ENCODE measurements at places on chromosomes 2 and 18. TPM values are rescaled to one million over a fixed set of nuclear protein-coding genes. Genes with fewer than 3 reads are reported as not detected.

- DNase-seq: no peak
These were observed 3.0 kb upstream of the CHMP3 start for GRCh38 chr2:86566158-86566820.

DNA sequence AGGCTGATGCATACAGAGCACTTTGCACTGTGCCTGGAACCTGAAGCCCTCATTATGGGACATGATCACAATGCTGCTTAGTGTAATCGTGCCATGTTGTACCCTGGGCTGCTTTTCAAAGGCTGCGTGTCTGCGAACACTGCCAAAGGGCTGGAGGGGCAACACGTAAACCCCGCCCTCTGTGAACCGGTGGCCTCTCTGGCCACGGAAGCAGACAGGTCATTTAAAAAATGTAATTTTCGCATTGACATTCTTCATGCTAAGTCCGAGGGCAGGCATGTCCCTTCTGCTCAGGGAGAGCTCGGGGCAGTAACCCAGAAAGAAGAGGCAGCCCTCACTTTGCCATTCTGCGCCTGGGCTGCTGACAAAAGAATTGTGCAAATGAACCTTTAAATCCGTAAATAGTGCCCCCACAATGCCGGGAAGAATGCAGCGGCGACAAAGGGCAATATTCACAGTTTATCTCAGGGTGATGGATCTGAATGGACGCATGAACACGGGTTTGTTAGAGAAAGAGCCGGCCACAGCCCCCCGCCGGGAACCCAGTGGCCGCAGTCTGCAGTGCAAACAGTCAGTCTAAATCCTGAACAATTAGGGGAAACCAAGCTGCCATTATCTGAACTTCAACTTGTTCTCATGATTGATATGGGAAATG, 226.1 kb downstream of the MYCN start:
- DNase-seq: no peak

Gene SFTPB
- total RNA-seq: 0.25 TPM

DNA sequence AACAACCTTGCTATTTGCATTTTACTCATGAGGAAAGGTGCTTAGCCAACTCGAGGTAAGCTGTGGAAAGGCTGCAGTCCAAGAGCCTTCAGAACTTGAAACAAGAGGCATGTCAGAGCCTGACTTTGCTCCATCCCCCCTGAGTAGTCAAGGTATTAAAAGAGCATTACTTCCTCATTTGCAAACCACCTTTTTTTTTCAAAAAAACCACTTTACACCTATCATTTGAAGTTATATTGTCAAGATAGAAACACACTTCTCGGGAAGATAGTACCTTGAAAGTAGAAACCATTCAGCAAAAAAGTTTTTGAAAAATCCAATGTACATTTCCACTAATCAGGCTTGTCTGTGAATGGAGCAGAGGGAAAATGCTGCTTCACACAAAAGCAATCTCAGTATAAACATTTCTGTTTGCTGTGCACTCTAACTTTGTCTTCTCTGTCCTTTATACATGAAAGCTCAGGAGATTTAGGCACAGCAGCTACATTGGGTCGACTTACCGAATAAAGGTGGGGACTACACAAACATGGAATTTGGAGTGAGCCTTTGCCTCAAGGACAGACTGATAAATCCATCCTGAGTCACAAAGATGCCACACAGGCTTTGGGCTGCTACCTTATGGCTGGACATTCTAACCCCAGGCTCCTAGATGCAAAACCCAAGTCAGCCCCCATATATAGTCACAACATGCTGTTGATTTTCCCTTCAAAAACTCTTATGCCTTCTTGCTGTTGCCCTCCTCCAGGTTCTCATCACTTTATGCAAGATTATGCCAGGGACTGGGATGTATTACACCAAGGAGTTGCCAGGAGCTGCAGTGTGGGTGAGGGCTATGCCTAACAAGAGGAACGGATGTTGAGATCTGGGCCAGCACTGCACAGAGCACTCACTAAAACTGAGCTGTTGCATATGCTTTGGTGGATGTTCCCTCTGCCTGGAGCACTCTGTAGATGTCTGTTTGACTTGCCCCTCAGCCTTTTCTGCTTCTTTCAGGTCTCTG, 41.4 kb upstream of the EML4 start:
- no peak for DNase-seq

Gene FSIP2
- total RNA-seq: 31.8 TPM

DNA sequence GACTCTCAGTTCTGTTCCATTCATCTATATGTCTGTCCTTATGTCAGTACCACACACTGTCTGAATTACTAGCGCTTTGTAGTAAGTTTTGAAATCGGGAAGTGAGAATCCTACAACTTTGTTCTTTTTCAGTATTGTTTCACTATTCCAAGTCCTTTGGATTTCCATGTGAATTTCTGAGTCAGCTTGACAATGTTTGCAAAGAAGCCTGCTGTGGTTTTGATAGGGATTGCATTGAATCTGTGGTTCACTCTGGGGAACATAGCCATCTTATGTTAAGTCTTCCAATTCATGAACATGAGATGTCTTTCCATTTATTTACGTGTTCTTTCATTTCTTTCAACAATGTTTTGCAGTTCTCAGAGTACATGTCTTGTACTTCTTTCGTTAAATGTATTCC, 15.0 kb downstream of the SLC3A1 start:
- DNase-seq: no peak

Gene HOXD11
- total RNA-seq: 0.62 TPM

Gene CCDC178
- 17.5 TPM for total RNA-seq

DNA sequence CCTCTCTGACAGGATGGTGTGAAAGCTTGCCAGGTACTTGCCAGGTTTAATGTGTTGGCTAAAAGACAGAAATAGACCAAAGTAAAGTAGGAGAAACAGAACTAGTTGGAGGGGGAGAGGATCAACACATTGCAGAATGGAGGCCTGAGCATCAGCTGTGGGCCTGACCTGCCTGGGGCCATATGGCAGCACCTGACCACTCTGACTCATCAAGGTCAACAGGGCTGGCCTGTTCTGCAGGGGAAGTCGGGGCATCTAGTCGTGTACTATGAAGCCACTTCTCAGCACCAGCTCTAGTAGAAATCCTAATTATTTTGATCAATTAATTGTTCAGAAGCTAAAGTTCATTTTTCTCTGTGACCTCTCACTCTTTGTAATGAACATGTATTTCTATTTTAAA, 35.8 kb upstream of the NOSTRIN start:
- no peak for DNase-seq

DNA sequence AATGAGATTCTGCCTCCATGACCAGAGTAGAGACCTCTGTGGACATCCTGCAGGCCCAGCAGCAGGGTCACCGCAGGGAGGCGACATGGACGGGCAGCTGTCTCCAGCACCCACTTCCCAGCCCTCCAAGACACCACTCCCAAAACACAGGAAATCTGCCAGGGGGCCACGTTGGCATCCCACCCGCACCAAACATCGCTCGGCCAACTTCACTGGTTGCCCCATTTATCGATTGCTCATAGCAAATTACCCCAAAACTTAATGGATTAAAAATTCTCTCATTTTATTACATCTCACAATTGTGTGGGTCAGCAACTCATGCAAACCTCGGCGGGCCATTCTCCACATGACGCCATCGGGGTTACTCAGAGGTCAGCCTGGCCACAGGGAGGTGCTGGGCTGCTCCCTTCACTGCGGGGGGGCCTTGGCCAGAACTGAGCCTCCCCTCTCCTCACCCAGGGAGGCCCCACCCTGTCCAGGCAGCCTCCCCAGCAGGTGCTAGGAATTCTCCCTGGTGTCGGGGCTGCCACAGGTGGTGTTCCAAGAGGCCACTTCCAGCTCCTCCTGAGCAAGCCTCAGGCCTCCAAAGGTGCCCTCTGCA, 420.7 kb upstream of the MYT1L start:
- DNase-seq: no peak

Gene EIF4E2
- 67.5 TPM for total RNA-seq

DNA sequence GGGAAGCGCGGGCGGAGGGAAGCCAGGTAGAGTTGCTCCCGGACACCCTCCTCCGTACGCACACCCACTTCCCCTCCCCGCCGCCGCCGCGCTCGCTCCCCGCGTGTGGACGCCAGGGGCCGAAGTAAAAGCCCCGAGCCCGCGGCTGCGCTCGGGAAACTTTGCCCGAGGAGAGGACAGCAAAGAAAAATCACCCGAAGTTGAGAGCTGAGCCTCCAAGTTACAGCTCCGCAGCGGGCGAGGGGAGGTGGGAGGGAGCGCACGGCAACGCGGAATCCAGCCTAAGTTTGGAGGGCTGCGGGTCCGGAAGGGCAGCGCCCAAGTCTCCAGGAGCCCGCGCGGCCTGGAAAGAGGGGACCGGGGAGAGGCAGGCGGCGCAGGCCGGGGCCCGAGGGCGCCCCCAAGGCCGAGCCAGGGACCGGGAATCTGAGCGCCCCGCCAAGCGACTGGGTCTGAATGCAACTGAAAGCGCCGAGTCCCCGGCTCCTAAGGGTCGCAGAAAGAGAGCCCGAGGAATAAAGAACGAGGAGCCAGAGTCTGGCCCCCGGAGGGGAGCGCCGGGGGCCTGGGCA, 706 bp upstream of the BCL11A start:
- DNase-seq: no peak

Gene SPP2
- not detected for total RNA-seq

Gene LYG1
- 3.3 TPM for total RNA-seq

Gene LRATD1
- 94.5 TPM for total RNA-seq

Gene NAB1
- 81.0 TPM for total RNA-seq

Gene BOLL
- 65.0 TPM for total RNA-seq

Gene SIGLEC15
- not detected for total RNA-seq

GRCh38 chr2:192051533-192051932, 143.2 kb downstream of the TMEFF2 start:
- DNase-seq: no peak

- no peak for DNase-seq
These were observed 156.4 kb upstream of the ITGA4 start for GRCh38 chr2:181300600-181301291.

- DNase-seq: no peak
These were observed 248.8 kb downstream of the XIRP2 start for GRCh38 chr2:167136879-167137596.

DNA sequence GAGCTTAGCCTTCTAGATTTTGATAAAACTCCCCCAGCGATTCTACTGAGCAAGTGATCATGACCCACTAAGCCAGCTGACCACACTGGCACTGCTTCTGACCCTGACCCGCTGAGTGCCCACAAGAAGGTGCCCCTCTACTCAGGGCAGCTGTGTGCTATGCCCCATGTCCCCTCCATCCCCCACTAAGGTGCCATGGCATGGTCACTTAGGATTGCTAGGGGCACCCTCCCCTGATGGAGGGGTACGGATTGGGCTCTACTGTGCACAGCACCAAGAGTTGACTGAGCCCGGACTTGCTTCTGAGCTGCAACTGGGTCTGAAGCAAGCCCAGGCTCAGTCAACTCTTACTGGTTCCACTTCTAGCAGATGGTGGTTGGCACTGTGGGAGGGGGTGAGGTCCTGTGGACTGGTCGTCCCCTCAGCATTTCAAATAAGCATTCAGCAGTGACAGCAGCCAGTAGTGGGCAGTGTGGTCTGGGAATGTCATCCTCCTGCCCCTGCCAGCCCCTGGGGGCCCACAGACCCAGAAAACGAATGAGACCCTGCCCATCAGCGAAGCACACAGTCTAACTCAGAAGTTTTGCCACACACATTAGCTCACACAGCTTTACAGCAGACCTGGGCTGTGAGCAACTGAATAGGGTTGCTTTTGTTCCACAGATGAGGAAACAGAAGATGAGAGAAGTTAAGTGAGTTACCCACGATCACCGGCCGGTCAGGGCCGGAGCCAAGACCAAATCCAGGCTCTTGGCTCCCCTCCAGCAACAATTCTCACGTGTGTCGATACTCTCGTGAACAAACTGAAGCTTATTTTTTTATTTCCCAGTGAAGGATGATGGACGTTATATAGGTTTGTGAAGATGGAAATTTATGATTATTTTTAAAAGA, 52.1 kb upstream of the FOSL2 start:
- no peak for DNase-seq

DNA sequence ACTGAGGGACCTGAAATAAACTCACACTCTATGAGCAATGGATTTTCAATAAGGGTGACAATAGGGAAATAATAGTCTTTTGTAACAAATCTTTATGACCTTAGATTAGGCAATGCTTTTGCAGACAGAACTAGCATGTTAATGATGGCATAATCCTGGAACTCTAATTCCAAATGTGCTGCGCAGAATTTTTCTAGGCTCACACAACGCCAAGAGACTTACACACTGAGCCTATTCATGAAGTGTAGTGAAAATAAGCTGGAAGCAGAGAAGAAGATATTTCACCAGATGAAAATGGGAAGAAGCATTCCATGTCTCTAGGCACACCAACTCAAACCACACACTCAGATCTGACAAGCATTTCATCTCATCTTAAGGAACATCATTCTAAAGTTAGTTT, 178.5 kb downstream of the L3MBTL4 start:
- no peak for DNase-seq

DNA sequence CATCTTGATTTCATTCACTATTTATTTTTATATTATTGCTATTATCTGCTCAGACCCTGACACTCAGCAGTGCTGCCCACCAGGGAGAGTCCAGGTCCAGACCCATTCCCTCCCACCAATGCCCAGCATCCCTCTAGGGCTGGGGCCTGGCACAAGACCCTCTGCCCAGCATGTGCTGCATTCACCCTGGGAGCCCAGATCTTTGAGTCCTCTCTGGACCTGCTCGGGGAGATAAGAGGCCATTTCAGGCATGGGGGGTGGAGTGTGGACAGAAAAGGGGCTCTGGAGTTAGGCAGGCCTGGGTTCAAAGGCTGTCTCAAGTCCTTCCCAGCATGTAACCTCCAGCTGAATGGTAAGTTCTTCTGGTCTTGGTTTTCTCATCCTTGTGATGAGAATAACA, 209.6 kb downstream of the CYP26B1 start:
- no peak for DNase-seq

DNA sequence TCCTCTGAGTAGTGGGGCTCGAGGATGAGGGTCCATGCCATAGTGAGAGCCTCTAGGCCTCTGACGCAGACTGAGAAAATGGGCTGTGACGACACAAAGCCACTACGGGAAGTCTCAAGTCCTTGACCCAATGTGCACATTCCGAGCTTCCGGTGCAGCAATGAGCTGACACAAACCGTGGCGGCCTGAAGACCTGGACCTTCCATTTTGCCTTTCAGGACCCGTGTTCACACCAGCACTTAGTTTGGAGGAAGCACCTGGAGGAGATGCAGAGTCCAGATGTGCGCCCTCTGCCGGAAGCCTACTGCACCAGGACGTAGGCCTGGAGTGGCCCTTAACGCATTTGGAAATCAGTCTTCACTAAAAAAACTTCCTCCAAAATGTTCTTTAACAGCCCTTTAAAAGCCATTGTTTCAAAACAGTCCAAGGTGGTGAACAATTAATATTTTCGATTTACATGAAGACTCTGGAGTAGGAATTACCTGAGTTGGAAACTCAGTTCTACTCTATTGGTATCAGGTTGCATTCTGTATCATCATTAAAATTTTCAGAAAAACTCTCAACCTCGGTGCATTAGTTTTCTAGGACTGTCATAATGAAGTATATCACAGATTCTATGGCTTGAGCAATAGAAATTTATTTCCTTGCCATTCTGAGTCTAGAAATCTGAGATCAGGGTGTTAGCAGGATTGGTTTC, 33.9 kb downstream of the BMP10 start:
- peak; percentile 81 for DNase-seq

DNA sequence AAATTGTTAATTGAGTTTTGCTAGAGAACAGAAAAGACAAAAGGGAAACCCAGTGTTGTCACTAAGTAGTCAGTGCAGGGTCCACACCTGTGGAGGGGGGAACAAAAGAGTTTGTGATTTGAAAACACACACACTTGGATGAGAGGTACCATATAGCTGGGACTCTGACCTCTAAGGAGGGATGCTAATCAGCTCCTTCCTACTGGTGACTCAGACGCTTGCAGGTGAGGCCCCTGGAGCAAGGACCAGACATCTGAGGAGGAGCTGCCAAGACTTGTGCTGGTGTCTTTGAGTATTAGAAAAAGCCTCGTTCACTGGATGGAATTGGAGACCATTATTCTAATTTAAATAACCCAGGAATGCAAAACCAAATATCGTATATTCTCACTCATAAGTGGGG, 146.4 kb upstream of the MAP2 start:
- no peak for DNase-seq

Gene MERTK
- total RNA-seq: 74.2 TPM

Measured in testis (tissue), 5 donors.